ENCODE measurements at places on chromosomes 4 and X.

DNA sequence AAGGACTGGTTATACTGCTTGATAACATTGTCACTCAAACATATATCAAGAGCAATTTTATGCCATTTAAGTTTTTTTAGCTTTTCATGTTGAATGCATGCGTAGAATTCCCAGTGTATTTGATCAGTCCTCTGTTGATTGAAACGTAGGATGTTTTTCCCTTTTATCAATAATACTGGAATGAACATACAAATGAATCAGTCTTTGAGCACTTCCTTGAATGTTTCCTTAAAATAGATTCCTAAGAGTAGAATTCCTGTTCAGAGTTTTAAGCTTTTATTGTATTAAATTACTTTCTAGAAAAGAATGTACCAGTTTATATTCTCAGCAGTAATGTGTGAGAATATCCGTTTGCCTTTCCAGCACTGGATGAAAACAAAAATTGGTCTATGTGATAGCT is 37.8 kb downstream of the ADD1 start:
- no peak for DNase-seq

GRCh38 chrX:30150196-30150895 is 65.0 kb upstream of the MAGEB2 start:
- DNase-seq: no peak

DNA sequence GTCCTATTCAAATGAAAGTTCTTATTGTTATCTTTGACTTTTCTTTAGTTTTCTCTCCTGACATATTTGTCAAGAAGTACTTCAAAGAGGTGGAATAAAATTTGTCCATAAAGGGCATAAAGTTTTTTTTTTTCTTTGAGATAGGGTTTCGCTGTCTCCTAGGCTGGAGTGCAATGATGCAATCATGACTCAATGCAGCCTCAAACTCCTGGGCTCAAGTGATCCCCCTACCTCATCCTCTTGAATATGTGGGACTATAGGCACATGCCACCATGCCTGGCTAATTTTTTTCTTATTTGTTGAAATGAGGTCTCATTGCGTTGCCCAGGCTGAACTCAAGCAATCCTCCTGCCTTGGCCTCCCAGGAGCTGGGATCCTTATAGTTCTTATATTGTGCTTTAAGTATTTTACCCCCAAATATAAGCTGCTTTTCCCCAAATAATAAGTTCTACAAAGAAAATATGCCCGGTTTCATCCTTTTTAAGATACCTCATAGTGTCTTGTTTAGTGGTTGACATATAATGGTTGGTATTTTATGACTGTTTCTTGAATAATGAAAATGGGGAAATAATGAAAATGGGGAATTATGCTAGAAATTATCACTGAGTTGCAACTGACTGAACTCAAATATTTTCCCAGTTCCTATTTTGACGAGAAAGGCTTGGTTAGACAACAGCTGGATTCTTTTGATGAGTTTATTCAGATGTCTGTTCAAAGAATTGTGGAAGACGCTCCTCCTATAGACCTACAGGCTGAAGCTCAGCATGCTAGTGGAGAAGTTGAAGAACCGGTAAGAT is 11.6 kb downstream of the POLR2B start:
- DNase-seq: no peak

DNA sequence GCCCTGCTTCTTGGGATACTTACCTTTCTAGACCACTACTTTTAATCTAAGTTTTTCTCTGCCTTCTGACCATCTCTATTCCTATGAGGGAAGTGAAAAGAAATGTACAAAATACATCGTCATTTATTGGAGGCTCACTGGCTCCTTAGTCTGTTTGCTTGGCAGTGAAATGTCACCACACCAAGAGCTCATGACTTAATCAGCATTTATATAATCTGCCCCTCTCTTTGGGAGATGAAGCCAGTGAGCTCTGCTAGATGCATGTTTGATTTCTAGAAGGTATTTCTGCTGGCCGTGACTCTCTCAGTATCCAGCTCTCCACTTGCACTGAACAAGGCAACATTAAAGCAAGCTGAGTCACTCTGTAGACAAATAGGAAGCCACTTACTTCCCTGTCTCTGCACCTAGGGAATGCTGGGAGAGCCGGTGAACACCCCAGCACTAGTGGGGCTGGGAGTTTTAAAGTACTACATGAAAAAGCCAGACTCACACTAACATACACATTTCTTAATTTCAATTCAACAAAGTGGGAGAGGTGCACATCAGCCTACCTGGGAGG is 79.1 kb downstream of the MID1IP1 start:
- no peak for DNase-seq

DNA sequence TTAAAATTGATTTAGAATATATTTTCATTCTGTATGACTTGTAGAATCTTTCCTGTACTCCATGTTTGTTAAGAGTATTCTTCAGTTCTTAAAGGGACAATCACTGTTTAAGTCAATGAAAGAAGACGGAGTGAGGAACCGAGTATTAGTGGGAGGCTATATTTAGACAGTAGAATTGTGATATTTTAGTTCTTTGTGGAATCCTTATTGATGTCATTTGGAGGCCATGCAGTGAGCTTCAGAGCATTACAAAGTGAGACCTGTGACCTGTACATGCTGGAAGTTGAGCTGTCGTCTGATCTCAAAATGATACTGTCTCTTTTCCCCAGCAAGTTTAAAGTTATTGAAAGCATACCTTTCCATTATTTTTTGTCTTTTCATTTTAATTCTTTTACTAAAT is 394.7 kb downstream of the GALNTL6 start:
- DNase-seq: no peak

GRCh38 chr4:6986072-6986780 is 56.9 kb upstream of the TADA2B start:
- no peak for DNase-seq

- no peak for DNase-seq
Observed at GRCh38 chr4:86060341-86060740, 299.5 kb downstream of the MAPK10 start.

DNA sequence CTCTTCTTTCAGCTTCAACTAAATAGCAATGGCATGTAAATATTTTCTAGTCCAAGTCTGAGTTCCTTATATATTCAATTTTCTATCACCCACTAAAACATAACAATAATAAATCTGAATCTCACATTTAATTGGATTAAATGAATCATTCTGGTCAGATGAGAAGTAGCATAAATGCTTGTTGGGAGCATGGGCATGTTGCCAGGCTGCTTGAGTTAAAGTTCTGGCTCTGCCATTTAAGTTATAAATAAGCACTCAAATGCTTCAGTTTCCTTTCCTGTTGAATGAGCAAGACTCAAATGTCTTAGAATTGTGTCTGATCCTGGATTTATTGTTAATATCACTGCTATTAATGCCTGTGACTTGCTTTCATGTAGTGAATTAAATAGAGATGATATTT is 496.3 kb downstream of the STPG2 start:
- no peak for DNase-seq

DNA sequence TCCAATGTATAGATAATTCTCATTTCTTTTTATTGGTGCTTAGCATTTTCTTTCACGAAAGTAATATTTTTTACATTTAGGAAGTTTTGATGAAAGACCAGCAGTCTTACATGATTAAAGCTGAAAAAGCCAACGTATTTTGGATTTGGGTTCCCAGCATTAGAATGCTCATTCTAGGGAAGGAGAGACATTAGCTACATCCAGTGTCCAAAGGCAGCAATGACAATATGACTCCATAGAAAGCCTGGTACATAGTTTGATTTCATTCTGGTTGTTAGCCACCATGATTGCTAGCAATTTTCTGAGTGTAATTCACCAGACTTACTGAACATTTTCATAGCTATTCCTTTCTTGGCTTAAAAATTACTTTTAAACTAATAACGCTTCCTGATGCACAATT is 1397.5 kb downstream of the PCDH7 start:
- no peak for DNase-seq

- no peak for DNase-seq
Observed at GRCh38 chr4:15558561-15558960, 88.9 kb downstream of the CC2D2A start.

DNA sequence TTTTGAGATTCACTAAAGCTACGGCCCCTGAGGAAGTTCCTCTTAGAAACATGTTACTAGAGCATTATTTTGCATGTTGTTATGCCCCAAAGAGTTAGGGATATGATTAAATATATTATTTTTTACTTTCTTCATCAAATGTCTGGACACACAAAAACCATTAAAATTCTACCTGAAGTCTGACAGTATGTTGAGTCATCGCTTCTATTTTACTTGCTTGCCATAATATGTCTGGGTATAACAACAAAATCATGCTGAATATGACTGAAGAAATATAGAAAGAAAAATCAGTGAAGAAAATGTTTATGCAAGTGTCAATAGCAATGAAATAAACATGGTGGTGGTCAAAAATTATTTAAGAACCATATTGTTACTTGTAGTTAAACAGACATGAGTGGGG is 1818.5 kb upstream of the ADGRL3 start:
- DNase-seq: no peak

DNA sequence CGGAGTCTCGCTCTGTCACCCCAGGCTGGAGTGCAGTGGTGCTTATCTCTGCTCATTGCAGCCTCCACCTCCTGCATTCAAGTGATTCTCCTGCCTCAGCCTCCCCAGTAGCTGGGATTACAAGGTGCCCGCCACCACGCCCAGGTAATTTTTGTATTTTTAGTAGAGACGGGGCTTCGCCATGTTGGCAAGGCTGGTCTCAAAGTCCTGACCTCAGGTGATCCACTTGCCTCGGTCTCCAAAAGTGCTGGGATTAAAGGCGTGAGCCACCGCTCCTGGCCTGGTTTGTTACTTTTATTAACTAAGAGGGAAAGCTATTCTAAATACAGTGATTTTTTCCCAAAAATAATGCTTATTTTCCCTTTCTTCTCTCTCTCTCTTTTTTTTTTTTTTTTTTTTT is 866 bp upstream of the CENPE start:
- no peak for DNase-seq

DNA sequence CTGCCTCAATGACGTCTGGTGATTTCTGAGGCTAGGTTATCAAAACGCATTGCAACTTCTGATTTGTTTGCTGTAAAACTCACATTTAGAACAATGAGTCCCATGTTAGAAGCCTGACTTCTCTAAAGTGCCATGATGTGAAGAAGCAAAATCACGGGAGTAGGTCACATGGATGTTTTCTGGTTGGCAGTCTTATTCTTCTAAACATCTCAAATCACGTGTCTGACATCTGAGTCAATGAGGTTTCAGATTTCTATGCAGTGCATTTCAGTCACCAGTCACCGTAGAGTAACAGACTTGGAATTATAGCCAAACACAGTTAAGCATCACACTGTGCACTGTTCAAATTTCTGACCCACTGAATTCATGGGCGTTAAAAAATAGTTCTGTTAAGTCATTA is 482.1 kb downstream of the TMA16 start:
- no peak for DNase-seq

- DNase-seq: no peak
Observed at GRCh38 chr4:140237616-140238350, 83.8 kb upstream of the MAML3 start.

- DNase-seq: no peak
Observed at GRCh38 chr4:168628251-168628650, 131.4 kb downstream of the PALLD start.

- DNase-seq: no peak
Observed at GRCh38 chrX:138754861-138755260, 43.3 kb upstream of the FGF13 start.

- DNase-seq: no peak
Observed at GRCh38 chr4:141469392-141469791, 167.0 kb upstream of the IL15 start.

DNA sequence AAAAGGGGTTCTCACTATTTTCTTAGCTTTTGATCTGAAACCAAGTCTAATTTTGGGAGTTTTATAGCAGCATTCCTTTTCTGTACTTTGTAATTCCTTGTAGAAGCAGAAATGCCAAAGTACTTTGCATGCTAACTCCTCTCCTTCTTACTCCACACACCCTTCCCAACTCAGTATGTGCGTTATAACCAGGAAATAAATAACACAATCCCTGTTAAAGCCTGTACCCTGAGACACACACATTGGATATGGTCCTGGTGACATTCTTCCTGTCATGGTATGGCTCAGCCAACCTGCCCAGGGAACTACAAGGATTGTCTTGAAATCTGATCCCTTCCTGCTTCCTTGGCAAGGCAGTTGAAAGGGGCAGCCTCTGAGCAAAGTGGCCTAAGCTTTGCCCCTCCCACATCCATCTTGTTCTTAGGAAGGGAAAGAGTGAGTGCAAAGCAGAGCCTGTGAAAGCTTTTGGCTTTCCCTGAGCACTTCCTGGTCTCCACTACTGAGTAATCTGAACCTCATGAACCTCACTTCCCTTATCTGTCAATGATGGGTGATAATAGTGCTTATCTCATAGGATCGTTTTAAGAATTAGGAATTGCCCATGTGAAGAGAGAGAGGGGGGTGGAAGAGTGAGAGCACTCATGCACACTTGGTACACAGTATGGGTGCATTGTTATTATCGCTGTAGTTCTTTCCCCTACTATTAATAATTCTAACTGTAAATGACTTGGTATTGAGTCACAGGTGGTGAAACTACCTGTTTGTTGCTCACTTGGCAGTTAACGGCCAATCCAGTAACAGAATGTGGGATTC is 109.3 kb downstream of the AFF2 start:
- no peak for DNase-seq

- DNase-seq: peak; percentile 76
Observed at GRCh38 chrX:65667503-65668376, at the start of gene MSN. TSS of gene MSN (plus strand) at chrX:65667654. CDS start at chrX:65667842, 188 bp downstream.

DNA sequence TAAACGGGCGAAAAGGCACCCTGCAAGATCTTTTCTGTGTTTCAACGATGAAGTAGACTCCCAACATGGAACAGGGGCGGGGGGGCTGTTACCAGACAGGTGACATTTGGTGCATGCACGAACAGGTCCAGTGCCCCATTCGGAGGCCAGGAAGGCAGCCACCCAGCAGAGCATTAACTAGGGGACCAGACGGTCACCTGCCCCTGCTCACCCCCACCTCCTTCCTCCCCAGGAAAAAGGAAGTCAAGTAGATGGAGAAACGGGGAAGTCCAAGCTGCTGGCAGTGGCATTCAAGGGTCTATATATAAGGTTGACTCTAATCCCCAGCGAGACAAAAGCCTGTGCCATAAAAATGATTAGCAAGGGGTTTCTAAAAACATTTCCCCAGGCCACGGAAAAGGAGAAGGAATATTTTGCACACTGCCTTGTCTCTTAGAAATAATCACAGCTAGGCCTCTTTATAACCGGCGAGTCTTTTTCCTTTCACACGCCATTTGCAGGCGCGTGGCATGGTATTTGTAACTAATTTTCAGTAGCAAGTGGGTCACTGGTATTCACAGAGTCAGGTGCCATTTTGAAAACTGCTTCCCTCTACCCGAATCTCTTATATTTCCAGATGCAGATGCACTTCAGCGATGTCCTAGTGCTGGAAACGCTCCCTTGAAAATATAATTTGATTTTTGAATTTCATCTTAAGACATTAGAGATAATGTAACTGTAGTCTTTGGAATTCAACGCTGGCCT is 1.2 kb upstream of the TMSB4X start:
- peak; percentile 40 for DNase-seq

Data from stimulated activated CD4-positive, alpha-beta T cell treated with anti-CD3 and anti-CD28 coated beads, Interleukin-4, amount 100 ng/mL, for 1 hour (primary cell).